ENCODE measurements at places on chromosomes 7 and 10.

- no peak for DNase-seq
These were observed 620.6 kb upstream of the ANKRD30A start for GRCh38 chr10:36504758-36505157.

- DNase-seq = no peak
These were observed 54.5 kb upstream of the DNAJB6 start for GRCh38 chr7:157282141-157282801.

DNA sequence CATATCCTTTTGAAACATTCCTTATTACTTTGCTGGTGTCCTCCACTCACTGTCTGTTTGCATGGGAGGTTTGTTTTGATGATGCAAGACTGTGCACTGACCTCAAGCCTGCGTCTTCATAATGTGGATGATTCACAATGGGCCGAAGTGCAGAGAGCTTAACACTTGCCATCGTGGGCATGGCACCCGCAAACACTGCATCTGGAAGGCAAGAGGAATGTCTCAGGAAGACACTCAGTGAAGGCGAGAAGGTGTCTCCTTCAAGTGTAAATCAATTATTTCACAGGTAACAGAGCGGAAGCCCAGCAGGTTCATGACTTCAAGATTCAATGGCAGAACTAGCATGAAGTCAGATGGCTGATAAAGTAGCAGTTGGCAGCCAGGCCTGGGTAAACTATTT, 98.1 kb downstream of the DPY19L1 start:
- DNase-seq = no peak

GRCh38 chr10:82558014-82558607, 683.1 kb downstream of the NRG3 start:
- DNase-seq = no peak
